ENCODE measurements at places on chromosomes 16 and 17. TPM values are rescaled to one million over a fixed set of nuclear protein-coding genes. Genes with fewer than 3 reads are reported as not detected.

The HOXB7 gene
- not detected for total RNA-seq

DNA sequence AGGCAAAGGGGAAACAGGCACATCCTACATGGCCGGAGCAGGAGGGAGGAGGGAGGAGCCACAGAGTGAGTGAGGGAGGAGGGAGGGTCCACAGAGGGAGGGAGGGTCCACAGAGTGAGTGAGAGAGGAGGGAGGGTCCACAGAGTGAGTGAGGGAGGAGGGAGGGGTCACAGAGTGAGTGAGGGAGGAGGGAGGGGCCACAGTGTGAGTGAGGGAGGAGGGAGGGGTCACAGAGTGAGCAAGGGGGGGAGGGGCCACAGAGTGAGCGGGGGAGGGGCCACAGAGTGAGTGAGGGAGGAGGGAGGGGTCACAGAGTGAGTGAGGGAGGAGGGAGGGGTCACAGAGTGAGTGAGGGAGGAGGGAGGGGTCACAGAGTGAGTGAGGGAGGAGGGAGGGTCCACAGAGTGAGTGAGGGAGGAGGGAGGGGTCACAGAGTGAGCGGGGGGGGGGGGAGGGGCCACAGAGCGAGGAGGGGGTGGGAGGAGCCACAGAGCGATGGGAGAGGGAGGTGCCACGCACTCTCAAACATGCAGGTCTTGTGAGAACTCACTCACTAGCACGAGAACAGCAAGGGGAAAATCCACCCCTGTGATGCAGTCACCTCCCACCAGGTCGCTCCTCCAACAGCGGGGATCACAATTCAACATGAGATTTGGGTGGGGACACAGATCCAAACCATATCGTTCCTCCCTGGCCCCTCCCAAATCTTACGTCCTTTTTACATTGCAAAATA is 24.3 kb upstream of the CDH15 start:
- H3K4me3 ChIP-seq = no peak overlapping the region
- no peaks in the 10 kb centered on the region for H3K4me1 ChIP-seq
- no peak overlapping the region for H3K27ac ChIP-seq
- H3K27me3 ChIP-seq = no peaks in the 10 kb centered on the region

DNA sequence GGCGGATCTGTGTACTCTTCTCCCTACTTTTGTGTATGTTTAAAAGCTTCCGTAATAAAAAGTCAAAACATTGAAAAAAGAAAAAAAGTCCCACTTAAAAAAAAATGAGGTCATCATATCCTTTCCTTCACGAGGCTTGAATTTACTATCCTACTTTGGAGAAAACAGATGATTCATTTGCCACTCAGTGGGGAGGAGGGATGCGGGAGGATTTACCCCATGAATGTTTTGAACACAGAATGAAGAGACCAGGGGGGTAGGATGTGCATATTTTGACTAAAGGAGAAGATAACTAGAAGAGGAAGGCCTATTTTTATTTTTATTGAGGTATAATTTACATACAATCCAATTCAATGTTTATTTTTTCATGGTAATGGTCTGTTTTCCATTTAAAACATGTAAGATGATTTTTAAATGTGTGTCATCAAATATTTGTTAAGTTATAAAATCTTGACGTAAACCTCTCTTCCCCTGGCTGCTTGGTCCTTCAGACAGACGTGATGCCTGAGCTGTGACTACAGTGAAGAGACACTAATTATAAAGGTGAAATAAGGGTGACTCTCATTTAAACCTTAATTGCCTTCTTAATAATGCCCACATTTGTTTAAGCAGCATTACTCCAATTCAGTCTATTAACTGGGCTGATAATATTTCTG is 135.4 kb upstream of the AXIN2 start:
- no peak overlapping the region for H3K27ac ChIP-seq
- DNase-seq = no peak
- no peak overlapping the region for H3K4me3 ChIP-seq
- peaks cover 8% of the 10 kb centered on the region for H3K4me1 ChIP-seq
- no peaks in the 10 kb centered on the region for H3K27me3 ChIP-seq

DNA sequence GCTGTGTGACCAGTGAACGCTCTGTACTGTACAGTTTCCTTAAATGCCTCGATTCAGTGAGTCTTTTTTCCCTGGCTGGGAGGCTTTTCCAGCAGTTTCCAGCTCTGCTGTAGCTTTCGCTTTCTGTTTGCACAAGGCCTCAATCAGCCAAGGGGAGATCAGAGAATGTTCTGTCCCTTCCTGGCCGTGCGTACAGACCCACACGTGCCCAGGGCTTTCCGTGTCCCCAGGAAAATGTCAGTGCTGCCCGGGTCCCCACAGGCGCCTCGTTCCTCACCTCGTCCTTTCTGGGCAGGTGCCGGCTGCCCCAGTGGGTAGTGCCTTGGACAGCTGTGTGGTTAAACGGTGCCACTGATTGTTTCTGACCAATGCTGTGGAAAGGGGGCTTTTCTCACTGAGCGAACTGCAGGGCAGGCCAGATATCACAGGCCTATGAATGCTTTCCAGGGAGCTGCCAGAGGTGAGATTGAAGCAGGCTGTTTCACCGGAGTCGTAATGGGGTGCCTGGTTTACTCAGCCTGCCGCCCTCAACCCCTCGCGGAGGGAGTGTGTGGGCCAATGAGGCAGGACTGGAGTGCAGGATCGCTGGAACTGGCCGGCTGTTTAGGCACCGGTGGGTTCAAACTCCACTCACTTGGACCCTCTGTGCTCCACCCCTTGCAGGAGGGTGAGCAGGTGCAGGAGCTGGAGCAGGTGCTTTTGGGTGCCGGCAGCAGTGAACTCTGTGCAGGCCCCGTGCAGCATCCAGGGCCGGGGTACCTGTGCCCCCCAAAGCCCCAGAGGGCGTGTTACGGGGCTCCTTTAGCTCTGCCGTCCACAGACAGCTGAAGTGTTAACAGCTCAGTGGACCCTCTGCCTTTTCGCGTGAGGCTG is 44.4 kb downstream of the ZNF778 start:
- H3K4me1 ChIP-seq = peaks cover 8% of the 10 kb centered on the region
- H3K27me3 ChIP-seq = no peaks in the 10 kb centered on the region
- DNase-seq = no peak
- H3K4me3 ChIP-seq = no peak overlapping the region

DNA sequence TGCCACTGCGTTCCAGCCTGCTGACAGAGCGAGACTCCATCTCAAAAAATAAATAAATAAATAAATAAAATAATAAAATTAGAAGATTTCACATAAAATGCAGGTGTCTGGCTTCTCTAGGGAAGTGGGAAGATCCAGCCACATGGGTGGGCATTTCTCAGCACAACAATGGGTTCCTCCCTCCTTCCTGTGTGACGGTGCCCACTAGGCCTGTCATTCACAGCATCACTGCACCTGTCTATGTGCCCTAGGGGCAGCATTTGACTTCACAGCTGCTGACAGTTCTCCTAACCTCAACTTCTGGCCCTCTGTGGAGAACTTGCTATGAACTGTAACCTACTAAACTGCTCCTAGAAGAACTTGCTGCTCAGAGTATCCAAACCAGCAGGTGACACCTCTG is 3.0 kb downstream of the ABHD15 start:
- H3K4me3 ChIP-seq = no peak overlapping the region
- H3K27me3 ChIP-seq = no peaks in the 10 kb centered on the region
- no peak for DNase-seq
- H3K4me1 ChIP-seq = peaks cover 35% of the 10 kb centered on the region

DNA sequence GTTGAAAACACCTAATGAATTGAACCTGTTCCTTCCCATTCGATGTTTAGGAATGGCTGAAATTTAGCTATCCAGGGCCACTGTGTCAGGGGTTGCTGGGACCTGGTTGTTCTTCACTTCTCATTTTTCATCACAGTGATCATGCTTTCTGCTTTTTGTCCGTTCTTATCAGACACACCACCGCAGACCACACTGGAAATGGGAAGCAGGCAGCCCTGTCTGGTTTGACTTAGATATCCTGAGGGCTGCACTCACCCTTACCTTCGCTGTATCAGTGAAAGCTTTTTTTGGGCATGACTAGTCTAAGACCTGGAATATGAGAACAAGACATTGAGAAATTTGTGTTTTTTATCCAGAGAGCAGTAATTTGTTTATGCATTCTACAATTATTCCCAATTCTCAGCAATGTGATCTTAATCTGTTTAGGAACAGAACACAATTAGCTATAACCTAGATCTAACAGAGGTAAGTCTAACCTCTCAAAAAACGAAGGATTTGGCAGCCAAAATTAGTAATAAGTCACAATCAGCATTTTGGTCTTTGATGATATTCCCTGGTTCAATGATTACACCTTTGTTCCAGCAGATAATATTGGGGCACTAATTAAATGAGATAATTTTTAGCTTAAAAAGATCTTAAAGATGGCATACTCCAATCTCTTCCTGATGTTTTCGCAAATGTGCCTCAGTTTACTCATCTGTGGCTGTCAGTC is 126.0 kb upstream of the GOT2 start:
- no peak overlapping the region for H3K27ac ChIP-seq
- H3K27me3 ChIP-seq = no peaks in the 10 kb centered on the region
- no peak overlapping the region for H3K4me3 ChIP-seq
- H3K4me1 ChIP-seq = no peaks in the 10 kb centered on the region

GRCh38 chr16:19578378-19578971 is 23.0 kb downstream of the VPS35L start:
- no peaks in the 10 kb centered on the region for H3K4me1 ChIP-seq
- H3K27ac ChIP-seq = no peak overlapping the region
- no peak for DNase-seq
- H3K27me3 ChIP-seq = no peaks in the 10 kb centered on the region

- peaks cover 34% of the 10 kb centered on the region for H3K4me1 ChIP-seq
- DNase-seq = peak; percentile 63
- H3K4me3 ChIP-seq = peak overlapping the region; percentile 24
- peak overlapping the region; percentile 93 for H3K27ac ChIP-seq
- no peaks in the 10 kb centered on the region for H3K36me3 ChIP-seq
These were observed 763 bp upstream of the SOX9 start for GRCh38 chr17:72119873-72120641.

GRCh38 chr16:85220125-85220839 is 108.0 kb upstream of the CIBAR2 start:
- peak overlapping the region; percentile 76 for H3K27ac ChIP-seq
- H3K36me3 ChIP-seq = no peaks in the 10 kb centered on the region
- peaks cover 16% of the 10 kb centered on the region for H3K4me1 ChIP-seq
- no peak overlapping the region for H3K4me3 ChIP-seq
- H3K27me3 ChIP-seq = no peaks in the 10 kb centered on the region

DNA sequence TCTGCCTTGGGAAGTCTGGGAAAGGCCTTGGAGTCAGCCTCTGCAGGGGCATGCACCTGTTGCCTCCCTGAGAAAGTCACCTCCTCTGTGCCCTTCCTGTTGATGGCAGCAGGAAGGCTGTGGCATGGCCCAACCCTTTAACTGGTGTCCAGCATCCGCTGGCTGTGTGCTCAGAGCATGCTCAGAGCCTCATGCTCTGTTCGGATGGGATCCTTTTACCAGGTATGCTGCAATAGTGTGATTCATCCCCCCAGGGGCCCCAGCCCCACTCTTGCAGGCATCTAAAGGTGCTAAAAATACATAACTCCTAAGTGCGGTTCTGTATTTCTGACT is 24.9 kb downstream of the KLHL36 start:
- no peak overlapping the region for H3K27ac ChIP-seq
- no peaks in the 10 kb centered on the region for H3K27me3 ChIP-seq
- H3K4me1 ChIP-seq = peaks cover 5% of the 10 kb centered on the region
- DNase-seq = no peak
- no peak overlapping the region for H3K4me3 ChIP-seq
- H3K36me3 ChIP-seq = no peaks in the 10 kb centered on the region

All from body of pancreas (tissue), 4 donors.